H7 (cell line): ENCODE measurements at places on chromosomes 2 and 18.

- DNase-seq = no peak
Measured at GRCh38 chr2:69166812-69167468, 154.0 kb downstream of the ANTXR1 start.

GRCh38 chr2:142892715-142893114 lies 15.3 kb downstream of the KYNU start:
- no peak for DNase-seq

DNA sequence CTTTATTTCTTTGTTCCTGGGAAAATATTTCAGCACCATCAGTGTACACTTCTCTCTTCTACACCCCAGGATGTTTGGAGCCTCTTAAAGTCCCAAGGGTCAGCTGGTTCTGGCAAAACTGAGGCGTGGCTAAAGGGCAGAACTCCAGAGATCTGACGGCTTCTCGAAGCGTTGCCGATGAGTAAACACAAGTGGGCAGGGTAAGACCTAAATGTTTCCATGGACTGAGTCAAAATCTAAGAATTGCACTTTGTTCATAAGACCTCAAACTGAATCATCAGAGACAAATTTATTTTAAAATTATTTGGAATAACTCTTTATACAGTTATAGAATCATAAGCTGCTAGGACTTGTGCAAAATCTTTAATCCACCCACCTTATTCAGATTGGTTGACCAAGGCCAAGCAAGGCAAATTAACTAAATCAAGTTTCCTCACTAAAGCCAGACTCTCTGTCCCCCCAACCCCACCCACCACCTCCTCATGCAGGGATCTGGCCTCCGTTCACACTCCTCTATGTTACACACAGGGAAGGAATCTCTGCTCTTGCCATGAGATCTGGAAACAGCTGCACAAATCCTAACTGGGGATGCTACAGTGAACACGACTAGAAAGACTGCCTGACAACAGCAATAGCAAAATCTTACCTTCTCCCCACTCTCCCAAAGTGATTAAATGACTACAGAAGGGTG lies 342.6 kb upstream of the KLHL29 start:
- no peak for DNase-seq

- DNase-seq = no peak
Measured at GRCh38 chr2:207782238-207783030, 12.7 kb upstream of the FZD5 start.

DNA sequence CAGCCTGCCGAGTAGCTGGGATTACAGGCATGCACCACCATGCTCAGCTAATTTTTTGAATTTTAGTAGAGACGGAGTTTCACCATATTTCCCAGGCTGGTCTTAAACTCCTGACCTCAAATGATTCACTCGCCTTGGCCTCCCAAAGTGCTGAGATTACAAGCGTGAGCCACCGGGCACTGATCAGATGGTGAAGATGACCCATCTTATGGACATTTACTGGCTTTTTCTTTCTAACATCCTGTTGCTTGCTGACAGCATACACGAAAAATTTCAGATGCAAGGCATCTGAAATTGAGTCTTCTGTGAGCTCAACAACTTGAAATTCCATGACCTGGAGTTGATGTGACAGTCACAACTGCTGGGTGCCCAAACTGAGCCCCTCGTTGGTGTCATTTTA lies 859.5 kb upstream of the CNTNAP5 start:
- DNase-seq = no peak

- no peak for DNase-seq
Measured at GRCh38 chr2:147636886-147637285, 207.9 kb upstream of the ACVR2A start.

GRCh38 chr2:240567872-240568677 lies at the start of gene RNPEPL1:
Gene RNPEPL1, plus strand, starts transcription at chr2:240568484. Its CDS starts 103 bp downstream, at chr2:240568587.
- peak; percentile 93 for DNase-seq

GRCh38 chr18:8496186-8496585 lies 113.1 kb upstream of the RAB12 start:
- DNase-seq = no peak

- DNase-seq = no peak
Measured at GRCh38 chr2:102588213-102588939, 31.0 kb upstream of the SLC9A2 start.

DNA sequence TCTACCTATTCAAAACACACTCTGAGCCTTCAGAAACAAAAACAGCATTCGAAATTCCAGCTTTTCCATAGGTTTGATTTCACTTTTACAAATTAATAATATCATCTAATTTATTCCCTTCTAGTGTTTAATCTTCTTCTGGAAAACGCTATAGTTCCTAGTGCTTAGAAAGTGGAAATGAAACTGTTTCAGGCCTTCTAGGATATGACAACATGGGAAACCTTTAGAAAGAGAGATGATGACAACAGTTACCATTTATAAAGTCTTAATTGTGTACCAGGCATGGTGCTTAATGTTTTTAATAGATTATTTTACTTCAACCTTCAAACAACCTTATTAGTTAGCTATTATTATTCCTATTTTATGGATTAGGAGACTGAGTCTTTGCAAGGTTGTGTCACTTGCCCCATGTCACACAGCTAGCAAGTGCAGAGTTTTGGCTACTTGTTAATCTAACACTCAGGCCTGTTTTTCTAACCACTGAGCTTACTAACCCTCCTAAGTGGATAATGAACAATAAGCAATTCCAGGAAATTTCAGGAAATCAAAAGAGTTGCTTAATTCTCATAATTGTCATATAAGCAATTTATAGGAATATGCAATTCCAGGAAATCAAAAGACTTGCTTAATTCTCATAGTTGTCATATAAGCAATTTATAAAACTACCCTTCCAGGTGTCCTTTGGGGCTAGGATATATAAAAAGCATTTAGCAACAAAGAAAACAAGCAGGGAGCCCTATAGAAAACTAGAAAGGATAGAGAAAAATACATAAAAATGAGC lies 206.0 kb downstream of the ZNF521 start:
- DNase-seq = no peak

DNA sequence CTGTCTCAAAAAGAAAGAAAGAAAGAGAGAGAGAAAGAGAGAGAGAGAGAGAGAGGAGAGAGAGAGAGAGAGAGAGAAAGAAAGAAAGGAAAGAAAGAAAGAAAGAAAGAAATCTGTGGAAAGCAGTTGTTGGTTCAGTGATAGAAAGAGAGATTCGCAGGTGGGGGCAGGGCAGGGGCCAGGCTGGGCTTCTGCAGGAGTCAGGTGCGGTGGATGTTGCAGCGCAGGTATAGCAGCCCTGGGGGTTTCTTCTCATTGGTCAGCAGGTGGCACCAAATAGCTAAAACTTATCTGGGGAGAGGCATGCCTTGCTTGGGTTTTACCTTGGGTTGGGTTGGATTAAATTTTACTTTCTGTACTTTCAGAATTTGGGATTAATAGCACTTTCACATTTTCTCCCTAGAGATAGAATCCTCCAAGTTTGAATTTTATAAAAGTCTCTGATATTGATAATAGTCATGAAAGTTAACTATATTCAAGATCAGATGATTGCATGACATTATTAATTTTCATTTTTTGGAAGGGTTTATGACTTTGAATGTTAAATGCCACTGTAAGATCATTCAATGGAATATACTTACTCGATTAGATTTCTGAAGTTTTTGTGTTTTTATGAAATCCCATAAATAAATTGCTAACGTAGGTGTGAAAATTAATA lies 66.6 kb downstream of the SPTBN1 start:
- DNase-seq = peak; percentile 75

GRCh38 chr2:217162533-217162932 lies 302.7 kb upstream of the TNP1 start:
- no peak for DNase-seq

DNA sequence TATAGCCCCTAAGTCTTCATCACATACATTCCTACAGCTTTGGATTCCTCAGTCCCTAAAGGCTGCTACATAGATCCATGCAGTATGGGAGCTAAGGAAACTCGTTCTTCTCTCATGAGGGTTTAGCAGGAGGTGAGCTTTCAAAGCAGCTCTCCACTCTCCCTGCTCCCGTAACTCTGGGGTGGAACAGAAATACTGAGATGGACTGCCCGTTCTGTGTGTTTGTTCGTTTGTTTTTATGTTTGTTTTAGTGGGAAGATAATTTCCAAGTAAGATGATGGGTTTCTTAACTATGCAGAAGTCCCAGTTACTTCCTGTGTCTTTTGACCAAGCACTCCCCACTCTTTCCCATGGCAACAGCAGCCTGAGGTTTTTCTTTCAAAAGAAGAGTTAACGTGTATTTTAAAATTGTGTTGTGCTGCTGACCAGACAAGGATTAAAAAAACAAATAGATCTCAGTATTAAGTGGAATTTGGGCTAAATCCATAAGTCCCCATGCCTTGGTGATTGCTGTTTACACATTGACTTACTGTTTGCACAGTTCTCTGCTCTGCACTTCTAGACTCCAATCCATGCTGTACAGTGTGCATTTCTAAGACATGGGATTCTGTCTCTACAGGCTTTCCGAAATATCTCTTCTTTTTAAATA lies 156.4 kb upstream of the SH3BP4 start:
- DNase-seq = no peak

DNA sequence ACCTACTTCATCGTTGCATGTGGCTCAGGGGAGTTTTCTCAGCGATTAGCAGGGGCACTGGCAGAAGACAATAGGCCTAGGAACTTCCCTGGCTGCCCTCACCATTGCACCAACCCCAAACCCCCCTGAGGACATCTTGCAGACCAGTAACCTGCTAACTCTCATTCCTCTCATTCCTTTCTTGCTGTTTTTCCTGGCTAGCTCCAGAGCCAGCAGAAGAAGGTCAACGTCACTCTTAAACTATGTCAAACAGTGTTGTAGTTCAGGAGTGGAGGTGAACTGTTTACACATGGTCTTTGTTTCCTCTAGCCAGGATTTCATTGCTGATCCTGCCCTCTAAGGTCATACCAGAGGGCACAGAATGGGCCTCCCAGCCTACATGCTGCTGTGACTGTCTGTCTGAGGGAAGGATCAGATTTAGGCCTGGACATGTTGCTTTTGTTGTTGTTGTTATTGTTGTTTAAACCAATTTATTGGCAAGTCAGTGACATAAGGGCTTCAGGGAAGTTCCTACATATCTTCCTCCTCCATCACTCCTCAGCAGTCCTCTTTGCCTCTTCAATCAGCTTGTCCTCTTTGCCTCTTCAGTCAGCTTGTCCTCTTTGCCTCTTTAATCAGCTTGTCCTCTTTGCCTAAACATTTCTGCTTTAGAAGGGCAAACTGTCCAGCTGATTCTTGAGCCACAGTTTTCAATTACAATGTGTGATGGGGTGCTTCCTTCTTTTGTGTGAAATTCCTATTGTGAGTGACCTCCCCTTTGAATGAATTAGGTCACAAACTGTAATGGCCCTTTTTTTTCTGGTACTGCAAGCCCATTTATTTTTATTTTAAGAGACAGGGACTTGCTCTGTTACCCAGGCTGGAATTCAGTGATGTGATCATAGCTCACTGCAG lies 471.9 kb upstream of the TNP1 start:
- no peak for DNase-seq

GRCh38 chr2:21281384-21281783 lies 157.6 kb downstream of the TDRD15 start:
- DNase-seq = no peak

DNA sequence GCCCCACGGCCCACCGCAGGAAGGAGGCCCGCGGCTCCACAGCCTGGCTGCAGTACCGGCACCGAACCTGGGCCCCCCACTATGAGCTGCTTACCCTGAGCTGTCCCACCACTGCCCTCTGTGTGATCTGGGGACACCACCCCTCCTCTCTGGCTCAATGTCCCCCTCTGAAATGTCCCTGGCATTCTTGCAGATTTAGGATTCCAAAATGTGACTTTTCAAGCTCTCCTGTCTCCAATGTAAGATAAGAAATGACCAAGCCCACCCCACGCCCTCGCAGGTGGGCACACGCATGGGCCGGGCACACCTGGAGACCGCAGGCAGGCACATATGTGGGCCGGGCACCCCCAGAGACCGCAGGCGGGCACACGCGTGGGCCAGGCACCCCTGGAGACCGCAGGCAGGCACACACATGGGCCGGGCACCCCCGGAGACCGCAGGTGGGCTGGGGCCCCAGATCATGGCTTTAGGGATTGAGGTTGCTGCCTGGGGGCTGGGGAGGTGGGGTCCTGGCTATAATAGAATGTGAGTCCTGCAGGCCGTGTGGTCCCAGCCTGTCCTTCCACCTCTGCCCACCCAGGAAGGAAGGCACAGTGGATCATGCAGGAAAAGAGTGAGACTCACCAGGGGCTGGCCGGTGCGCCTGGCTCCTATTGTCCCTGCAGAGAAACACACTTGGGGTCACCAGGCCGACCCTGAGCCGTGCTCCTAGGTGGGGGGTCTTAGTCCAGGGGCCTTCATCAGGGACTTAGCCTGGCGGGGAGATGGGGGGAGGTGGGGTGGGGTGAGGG lies 7.2 kb downstream of the PDCD1 start:
- DNase-seq = peak; percentile 61

DNA sequence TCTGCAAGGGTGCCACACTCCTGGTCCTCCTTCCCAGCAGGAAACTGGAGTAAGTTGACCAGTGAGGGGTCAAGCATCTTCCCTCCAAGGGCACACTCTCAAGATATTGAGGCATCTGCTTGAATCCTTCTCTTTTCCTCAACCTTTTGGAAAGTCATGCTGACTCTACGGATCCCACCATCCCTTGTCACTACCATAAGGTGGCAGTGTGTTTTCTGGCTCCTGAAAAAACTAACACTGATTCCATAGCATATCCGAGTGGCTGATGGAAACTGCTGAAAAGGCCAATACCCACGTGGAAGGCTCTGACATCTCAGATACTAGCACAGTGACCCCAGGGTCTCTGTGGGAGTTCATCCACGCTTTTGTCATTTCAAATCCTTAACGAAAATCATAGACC lies 37.1 kb downstream of the GPR45 start:
- peak; percentile 42 for DNase-seq

DNA sequence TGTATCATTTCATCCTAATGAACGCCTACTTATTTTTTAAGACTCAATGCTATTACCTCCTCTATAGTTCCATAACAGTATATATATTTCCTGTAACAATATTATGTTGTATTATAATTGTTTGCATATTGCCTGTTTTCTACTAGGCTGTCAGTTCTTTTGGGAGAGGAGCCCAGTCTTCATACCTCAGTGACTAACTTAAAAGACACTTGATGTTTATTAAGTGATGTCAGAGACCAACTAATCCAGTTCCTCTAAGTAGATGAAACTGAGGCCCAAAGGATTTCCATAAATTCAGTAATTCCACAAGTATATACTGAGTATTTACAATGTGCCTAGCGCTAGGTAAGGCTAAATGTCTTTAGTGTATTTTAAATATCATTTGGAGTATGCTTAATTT lies 48.9 kb upstream of the AAK1 start:
- DNase-seq = no peak
